ENCODE measurements at places on chromosomes 6 and 20.

DNA sequence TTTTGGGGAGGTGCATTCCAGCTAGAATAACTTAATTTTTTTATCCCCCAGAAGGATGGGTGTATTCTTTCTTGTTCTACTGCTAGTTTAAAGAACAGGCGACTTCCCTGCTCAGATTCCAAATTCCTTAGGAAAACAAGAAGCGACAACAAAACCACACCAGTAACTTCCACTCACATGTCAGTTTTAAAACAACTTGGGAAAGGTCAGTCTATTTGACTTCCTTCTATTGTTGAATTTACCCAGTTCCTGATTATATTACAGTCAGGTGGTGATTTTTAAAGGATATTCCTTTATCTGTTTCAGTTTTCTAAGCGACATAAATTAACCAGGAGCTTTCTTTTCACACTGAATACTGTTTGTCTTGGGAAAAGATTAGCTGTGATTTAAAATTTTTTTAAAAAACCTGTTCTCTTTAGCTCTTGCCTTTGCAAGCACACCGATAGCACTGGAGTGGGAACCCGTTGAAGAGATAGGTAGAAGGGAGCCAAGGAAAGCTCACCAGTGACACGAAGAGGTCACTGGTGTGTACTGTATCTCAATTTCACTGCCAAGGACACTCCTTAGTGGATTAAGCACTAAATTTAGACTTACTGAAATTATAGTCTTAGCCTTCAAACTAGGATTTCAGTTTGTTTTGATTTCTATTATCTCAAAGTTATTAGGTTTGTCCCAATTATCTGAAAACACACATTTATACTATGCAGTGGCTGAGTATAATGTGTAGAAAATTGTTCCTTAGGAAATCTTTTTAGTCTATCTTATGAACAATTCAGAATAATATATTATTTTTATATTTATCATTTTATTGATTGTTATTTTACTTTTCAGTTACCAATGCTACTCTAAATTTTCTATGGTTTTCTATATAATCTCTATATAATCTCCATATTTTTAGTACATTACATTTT is 22.3 kb downstream of the MARCKS start:
- no peak for DNase-seq

DNA sequence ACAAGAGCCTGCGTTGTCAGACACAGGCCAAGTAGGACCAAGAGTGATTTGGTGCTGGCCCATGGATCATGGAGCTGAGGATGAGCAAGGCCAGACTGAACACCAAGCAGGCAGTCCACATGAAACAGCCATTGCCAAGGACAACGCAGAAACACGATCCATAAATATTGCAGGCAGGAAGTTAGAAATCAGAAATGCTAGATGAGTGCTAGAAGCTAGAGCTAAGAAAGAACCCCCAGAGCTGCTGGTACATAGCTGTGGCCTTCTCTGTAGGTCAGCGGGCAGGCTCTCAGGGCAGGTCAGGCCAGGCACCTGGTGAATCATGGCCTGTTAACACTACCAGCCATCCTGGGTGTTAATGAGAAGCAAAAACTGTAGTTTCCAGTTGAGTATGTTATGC is 119.7 kb downstream of the ALDH8A1 start:
- DNase-seq: no peak

DNA sequence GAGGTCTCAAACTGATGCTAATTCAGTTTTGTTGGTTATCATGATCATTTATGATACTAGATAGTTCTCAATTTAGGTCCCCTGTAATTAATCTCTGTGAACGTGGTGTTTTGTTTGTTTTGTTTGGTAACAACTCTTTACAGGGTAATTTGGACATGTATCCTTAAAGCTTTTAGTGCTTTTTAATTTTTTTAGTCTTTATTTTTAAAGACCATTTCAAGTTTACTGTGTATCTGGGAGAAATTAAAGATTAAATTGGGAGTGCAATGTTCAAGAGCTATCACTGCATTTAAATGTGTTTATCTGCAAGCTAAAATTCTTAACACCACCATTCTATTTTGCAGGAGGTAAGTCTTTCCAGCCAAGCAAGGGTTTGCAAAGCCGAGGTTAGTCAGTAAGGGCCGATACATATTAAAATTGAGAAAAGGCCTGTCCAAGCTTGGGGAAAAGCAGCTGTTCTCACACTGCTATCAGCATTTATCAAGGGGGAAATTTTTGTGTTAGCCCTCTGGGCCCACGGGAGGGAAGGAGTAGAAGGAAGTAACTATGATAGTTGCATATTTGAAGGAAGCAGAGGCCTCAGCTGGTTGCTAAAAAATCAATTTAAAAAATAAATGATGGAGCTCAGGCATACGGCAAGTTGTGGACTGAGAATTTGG is 59.3 kb upstream of the ZNF217 start:
- no peak for DNase-seq

DNA sequence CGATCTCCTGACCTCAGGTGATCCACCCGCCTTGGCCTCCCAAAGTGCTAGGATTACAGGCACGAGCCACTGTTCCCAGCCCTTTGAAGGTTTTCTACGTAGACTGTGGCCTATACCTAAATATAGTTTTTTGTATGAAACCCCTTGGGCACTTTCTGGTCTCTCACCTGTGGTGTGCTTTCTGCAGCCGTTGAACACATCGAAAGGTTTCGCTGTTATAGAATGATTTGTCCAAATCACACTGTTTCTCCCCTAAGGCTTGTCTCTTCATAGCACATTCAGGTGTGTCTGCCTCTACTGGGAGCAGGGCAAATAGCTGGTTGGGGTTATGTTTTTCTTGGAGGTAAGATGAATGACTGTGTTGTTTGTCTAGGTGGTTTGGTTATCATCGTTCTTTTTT is 597.9 kb downstream of the RNF144B start:
- DNase-seq: no peak

GRCh38 chr6:38846844-38847243 is 131.7 kb downstream of the DNAH8 start:
- no peak for DNase-seq

DNA sequence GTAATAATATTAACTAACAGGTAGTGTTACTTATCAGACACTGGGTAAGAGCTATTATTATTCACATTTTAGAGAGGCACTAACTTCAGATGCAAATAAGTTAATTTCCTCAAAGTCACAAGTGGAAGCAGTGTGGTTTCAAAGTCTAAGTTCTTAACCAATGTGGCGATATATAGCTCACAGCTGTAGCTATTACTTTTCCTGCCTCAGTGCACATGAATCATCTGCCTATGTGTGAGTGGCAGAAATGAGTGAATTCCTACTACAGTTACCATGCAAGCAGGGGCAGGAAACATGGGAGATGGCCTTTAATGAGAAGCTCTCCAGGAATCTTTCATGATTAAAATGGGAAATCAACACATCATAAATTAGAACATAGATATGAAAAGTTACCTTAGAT is 126.2 kb upstream of the EYA4 start:
- DNase-seq: no peak

DNA sequence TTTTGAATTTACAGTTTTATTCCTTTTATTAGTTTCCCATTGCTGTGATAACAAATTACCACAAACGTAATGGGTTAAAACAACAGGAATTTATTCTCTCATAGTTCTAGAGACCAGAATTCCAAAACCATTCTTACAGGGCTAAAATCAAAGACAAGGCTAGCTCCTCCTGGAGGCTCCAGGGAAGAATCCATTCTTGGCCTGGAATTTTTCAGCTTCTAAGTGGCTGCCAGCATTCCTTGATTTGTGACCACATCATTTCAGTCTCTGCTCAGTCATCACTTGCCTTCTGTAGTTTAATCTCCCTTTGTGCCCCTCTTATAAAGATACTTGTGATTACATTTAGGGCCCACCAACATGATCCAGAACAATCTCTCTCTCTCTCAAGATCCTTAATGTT is 897 bp upstream of the SEL1L2 start:
- no peak for DNase-seq

DNA sequence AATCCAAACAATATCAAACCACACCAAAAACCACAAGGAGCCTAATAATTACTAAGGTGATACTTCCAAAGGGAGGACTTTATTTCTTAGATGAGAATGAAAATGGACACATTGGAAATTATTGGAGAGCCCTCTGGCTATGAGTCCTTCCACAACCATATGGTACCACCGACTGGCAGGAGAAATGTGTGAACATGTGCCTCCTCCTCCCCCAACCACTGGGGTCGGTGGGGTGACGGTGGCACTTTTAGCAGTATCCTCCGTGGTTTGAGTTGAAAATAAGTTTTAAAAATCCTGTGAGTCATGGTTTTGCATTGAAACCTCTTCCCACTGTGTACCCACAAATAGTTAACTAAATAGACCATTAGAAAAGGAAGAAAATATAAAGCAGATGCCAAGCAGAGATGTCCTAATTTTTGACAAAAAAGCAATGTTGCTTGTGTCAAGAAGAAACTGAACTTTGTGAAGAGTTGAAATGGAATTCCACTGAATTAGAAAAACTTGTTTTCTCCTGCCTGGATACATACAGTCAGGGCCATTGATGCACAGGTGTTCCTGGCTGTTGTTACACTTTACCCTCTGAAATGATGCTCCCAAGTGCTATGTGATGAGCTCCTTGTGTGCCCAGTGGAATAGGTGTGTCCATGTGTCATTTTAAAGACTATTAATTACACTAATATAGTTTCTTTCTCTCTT is 3.2 kb downstream of the EDN1 start:
- no peak for DNase-seq

DNA sequence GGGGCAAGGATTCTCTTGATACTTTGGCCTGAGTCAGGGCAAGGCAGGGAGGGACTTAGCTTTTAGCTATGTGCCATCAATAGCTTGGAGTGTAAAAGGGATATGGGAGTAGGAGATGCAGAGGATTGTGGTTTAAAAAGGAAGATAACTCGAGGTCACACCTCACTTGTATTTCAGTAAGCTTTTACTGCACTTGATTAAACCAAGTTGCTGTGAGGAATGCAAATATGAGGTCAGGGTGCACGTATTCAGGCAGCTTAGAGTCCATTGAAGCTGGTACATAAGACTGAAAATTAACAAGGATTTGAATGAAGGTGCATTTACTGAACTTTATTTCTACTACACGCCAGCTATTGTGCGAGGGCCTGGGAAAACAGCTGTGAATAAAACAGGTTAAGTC is 32.1 kb downstream of the DSTN start:
- DNase-seq: no peak

- DNase-seq: no peak
Measured at GRCh38 chr6:19160081-19160730, 677.0 kb upstream of the ID4 start.

DNA sequence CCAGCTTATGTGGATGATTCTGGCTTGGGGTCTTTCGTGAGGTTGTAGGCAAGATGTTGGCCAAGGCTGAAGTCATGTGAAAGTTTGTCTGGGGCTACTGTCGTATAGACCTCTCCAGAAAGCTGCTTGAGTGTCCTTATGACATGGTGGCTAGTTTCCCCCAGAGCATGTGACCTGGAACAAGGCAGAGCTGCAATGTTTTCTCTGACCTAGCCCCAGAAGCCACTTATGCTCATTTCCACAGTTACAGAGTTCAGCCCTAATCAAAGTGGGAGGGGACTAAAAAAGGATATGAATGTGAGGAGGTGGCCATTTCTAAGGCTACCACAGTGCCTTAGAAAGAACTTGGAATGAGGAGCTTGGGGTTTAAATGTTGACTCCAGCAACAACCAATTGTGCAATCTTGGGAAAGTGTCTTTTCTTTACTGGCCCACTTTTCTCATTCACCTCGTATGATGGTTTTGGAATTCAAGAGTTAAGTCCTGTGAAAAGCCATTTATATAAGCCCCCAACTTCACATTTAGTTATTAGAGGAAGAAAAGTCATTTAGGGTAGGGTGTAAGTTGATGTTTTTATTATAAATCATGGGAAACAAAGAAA is 5.9 kb upstream of the ASXL1 start:
- no peak for DNase-seq

GRCh38 chr6:71347119-71347518 is 58.5 kb downstream of the OGFRL1 start:
- DNase-seq: no peak

- DNase-seq: no peak
Measured at GRCh38 chr6:39880594-39880993, 53.7 kb downstream of the MOCS1 start.

DNA sequence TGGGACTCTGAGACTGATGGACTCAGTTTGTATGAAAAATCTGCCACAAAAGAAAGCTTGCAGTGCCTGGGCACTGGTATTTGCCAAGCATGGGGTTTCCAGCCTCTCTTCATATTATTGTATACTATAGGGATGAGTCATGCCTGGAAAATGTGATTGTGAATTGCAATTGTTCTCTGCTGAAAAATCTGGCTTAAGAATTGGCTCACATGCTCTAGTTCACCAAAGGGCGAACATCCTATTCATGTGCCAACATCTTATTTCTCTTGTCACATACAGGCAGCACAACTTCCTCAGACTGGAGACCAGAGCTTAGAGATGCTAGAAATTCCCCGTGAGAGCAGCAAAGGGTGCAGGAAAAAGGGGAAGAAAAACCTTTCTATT is 103.6 kb upstream of the KCNK16 start:
- DNase-seq: no peak

- DNase-seq: no peak
Measured at GRCh38 chr6:11601776-11602605, 64.4 kb downstream of the TMEM170B start.

DNA sequence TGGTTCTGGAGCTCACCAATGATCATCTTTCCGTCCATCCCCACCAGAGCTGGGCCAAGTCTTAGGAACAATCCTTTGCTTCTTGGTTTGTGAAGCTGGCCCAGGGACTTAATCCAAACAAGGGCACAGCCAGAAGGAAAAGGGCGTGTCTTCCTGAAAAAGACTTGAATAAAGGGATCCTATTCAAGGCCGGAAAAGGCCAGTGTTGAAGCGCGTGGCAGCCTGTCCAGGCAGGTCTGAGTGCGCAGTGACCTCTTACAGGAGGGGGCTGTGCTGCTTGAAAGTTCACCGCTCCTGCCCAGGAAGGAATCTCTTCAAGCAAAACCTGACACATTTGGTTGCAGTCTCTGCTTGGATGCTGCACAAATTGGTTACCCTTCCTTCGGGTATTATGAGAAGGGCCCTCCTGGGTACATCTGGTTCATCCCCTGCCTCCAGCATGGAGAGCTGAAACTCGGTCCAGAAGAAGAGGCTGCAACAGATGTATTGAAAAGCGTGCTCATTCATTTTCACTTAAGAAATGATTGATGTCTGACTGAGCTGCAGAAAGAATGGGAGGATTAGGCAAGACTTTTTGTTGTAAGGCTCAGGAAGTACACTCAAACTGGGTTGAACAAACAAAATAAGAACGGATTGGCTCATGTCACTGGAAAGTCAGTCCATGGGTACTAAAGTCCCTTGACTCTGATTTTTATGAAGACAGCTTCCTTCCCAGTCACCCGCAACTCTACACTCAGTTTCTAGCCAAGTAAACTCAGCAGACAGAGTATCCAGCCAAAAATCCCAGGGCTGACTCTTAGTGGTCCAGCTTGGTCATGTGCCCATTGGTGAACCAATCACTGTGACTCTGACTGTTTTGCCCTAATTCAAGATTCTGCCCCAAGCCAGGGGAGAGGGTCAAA is 136.3 kb downstream of the TFAP2C start:
- no peak for DNase-seq
